ENCODE measurements at places on chromosomes 2 and 18.

- DNase-seq = no peak
These were observed 56.5 kb downstream of the TMEM247 start for GRCh38 chr2:46535896-46536295.

GRCh38 chr2:76193089-76193488 is 482.4 kb upstream of the GCFC2 start:
- no peak for DNase-seq

- DNase-seq = peak; percentile 89
These were observed 8.9 kb downstream of the METTL5 start for GRCh38 chr2:169815849-169816248.

DNA sequence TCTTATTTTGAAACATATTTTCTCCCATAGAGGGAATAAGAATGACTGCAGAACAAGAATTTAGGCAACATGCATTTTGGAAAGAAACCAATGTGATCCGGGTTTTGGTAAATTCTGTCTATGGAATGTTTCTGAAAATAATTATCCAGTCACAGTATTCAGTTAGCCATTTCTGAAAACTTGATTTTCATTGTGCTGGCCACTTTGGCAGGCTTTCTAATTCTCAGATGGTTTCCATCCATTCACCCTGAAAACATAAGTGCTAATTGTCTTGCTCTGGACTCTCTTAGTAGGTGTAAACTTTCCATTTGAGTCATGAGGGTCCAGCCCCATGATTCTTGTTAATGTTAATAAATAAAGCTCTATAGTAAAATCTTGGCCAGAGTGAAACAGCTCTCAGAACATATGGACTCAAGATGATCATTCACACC is 176.5 kb downstream of the RBM43 start:
- peak; percentile 30 for DNase-seq

- no peak for DNase-seq
These were observed 37.7 kb downstream of the HS1BP3 start for GRCh38 chr2:20612925-20613916.

GRCh38 chr18:76265497-76266235 is 229.4 kb downstream of the ZNF516 start:
- peak; percentile 11 for DNase-seq

DNA sequence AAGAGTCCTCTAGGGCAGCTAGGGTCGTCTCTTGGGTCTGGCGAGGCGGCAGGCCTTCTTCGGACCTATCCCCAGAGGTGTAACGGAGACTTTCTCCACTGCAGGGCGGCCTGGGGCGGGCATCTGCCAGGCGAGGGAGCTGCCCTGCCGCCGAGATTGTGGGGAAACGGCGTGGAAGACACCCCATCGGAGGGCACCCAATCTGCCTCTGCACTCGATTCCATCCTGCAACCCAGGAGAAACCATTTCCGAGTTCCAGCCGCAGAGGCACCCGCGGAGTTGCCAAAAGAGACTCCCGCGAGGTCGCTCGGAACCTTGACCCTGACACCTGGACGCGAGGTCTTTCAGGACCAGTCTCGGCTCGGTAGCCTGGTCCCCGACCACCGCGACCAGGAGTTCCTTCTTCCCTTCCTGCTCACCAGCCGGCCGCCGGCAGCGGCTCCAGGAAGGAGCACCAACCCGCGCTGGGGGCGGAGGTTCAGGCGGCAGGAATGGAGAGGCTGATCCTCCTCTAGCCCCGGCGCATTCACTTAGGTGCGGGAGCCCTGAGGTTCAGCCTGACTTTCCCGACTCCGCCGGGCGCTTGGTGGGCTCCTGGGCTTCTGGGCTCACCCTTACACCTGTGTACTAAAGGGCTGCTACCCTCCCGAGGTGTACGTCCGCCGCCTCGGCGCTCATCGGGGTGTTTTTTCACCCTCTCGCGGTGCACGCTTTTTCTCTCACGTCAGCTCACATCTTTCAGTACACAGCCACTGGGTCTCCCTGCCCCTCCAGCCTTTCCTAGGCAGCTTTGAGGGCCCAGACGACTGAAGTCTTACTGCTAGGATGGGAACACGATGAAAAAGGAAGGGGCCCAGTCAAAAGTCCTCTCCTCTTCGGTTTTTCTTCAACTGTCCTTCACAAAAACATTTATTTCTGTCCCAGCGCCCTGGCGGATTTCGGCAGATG is 8.1 kb downstream of the SIX2 start:
- DNase-seq = no peak

GRCh38 chr2:134080386-134081089 is 173.3 kb upstream of the MGAT5 start:
- DNase-seq = no peak

- DNase-seq = no peak
These were observed 9.2 kb downstream of the AAK1 start for GRCh38 chr2:69634196-69634821.

DNA sequence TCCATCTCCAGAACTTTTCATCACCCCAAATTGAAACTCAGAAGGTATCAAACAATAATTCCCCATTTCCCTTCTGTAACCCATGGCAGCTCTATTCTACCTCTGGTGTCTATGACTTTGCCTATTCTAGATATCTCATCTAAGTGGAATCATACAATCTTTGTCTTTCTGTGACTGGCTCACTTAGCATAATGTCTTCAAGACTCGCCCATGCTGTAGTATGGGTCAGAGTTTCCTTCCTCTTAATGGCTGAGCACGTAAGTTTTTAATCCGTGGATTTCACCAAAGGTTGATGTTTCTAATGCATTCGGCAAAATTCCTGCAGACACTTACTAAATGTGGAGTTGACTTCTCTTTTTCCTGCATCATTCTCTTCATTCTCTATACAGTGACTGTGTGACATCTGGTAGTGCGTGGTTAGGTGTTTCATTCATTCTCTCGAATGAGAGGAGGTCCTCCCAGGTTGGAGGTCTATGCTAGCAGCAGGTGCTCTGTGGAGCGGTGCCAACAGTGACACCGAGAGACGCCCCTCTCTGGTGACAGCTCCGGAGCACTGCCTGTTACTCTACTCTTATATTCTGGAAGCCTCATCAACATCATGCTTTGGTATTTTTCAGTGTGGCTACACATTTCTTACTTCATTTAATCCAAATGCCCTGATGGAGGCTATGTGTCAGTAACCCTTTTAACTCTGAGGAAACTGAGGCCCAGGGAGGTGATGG is 50.1 kb downstream of the ATOH8 start:
- DNase-seq = no peak

DNA sequence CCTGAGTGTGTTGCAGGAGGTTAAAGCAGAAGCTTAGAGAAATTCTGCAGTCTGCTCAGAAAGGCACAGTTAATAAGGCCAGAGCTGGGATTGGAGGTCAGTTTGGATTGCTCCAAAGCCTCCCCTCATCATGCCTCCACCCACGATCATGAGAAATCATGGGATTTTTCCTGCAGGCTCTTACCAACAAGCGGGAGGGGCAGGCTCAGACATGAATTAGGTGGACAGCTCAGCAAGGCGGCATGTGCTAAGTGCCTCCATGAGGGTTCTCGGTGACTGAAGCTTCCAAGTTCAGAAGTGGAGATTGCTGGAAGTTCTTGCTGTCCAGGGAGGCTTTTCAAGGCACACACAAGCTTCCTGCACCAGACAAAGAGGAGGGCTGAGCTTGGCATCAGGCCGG is 163.8 kb downstream of the SETBP1 start:
- DNase-seq = no peak

GRCh38 chr2:23540804-23541360 is 155.9 kb downstream of the KLHL29 start:
- DNase-seq = no peak

GRCh38 chr2:191789796-191790195 is 57.1 kb downstream of the CAVIN2 start:
- DNase-seq = peak; percentile 49

DNA sequence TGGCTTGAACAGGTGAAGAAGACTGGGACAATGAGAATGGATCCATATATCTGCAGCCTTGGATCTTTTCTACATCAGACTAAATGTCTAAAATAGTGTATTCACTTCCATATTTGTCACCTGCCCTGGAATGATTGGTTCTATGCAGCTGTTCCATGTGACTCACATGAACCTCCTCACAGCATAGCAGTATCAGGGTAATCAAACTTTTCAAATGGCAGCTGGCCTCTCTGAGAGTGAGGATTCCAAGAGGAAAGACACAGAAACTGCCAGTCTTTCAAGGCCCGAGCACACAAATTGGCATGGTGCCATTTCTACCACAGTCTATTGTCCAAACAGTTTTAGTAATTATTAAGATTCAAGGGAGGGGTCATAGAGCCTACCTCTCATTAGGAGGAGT is 859.3 kb downstream of the BCL11A start:
- DNase-seq = no peak

- no peak for DNase-seq
These were observed 55.9 kb upstream of the ATL2 start for GRCh38 chr2:38432820-38433606.

GRCh38 chr2:127695491-127696472 is 5.5 kb upstream of the SFT2D3 start:
- DNase-seq = peak; percentile 68

- no peak for DNase-seq
These were observed 121.5 kb upstream of the SIX2 start for GRCh38 chr2:45130736-45131135.

GRCh38 chr18:76494231-76495005 is 624 bp downstream of the ZNF516 start:
- peak; percentile 67 for DNase-seq

DNA sequence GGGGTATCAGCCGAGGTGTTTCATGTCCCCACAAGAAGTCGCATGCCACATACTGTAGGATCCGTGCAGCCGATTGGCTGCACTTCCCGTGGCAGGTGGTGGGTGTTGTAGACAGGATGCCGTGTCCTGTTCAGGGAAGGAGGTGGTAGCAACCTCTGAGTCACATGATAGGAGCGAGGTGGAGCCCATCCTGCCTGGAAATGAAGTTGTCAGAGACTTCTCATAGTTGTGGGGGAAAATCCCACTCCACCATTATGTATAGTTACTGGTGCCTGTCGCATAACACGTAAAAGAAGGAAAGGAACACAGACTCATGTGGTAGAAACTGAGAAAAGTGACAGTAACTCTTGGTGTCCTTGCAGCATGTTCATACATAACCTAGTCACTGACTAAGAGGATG is 91.4 kb upstream of the IL1R2 start:
- no peak for DNase-seq
